Ascending aorta (tissue), 2 donors: ENCODE measurements at places on chromosomes 1 and 21.
A peak's percentile ranks its signal among the peaks of the same experiment; 100 is the strongest.

GRCh38 chr1:161138431-161138830 is 6.0 kb upstream of the DEDD start:
- DNase-seq = no peak

DNA sequence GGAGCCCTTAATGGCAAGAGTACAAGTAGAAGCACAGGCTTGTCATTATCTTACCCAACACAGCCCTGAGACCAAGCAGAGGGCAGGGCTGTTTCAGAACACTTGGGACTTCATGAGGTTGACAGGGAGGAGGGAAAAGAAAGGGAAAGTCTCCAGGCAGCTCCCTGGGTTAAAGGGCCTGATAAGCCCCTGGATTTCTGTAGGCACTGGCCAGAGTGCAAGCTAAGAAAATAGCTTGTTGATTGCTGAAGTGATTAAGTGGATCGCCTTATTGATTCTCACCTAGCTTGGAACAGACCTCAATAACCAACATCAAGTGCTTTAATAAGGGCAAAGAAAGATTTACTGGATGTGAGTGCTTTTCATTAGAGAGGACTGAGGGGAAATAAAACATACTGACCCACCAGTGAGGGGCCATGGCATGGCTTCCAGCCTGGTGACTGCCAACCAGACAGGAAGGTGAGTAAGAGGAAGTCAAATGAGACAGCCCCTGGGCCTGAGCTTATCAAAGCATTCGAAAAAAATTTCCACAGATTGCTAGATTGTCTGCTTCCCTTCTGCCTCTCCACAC is 121.4 kb upstream of the NFIA start:
- DNase-seq = no peak

- DNase-seq = no peak
Observed at GRCh38 chr1:6891781-6892579, 106.7 kb downstream of the CAMTA1 start.

DNA sequence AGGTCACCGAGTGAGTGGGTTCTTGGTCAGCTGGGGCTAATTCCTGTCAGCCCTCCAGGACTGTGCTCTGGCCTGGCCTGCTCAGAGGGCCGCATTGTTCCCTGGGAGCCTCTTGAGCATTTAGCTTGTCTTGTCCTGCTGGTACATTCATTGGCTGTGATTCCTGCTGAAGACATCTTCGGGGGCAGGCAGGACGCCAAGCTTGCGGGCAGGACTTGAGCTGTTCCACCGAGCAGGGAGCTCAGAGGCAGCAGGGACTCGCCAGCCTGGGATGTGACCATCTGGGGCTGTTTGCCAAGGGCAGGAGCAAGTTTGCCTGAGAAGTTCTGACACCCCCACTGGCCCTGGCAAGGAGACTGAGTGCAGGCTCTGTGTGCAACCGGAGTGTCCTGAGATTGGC is 7.0 kb upstream of the SLC26A9 start:
- DNase-seq = no peak

DNA sequence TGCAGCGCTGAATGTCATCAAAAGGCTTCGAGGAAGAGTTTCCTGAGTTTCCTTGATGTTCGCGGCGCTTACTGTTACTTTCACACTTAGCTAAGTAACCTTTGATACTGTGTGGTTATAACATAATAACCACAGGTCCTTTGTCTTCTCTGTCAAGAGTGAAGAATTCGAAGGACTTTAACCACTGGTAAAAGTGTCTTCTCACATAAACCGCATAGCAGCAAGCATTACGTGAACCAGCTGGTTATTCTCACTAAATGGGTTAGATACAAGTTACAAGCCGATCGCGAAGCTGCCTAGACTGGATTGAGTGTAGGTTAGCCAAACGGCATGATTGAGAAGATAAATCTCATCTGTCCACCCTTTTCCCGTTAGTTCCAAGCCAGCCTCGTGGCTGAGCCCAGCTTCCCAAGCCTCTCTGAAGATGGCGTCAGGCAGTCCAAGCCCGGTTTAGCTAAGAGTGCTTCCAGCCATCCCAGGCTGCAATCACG is 18.3 kb upstream of the IFNGR2 start:
- DNase-seq = no peak

DNA sequence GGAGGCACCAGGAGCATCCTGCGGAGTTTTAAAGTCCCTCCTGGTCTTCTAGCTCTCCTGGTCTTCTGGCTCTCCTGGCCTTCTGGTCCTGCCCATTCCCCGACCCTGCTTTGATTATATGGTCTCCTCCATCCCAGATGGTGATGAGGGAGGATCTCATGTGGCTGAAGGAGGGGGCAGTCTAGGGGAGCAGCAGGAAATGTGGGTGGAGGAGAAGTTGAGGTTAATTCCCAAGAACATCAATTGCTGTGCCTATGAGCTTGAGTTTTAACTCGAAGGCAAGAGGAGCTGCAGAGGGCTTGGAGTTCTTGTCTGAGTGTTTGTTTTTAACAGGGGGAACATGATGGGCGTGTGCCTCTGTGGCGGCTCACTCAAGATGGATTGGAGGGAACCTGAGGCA is 408.8 kb downstream of the MATN1 start:
- peak; percentile 38 for DNase-seq

DNA sequence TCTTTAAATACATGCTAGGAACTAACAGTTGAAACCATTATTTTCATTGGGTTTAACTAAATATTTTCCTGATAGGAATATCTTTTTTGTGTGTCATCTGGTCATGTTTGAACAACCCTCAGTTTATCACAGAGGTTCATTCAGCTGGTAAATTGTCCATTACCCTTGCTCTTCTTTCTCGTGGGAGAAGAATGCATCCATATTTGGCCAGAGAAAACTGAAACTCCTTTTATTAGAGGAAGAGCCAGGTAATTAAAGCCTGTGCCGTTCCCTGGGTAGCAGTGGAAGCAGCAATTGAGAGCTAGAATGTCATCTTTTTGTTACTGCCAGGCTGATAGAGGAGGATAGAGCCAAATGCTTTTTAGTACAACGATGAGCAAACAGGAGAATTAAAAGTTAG is 587.2 kb upstream of the ZRANB2 start:
- no peak for DNase-seq

DNA sequence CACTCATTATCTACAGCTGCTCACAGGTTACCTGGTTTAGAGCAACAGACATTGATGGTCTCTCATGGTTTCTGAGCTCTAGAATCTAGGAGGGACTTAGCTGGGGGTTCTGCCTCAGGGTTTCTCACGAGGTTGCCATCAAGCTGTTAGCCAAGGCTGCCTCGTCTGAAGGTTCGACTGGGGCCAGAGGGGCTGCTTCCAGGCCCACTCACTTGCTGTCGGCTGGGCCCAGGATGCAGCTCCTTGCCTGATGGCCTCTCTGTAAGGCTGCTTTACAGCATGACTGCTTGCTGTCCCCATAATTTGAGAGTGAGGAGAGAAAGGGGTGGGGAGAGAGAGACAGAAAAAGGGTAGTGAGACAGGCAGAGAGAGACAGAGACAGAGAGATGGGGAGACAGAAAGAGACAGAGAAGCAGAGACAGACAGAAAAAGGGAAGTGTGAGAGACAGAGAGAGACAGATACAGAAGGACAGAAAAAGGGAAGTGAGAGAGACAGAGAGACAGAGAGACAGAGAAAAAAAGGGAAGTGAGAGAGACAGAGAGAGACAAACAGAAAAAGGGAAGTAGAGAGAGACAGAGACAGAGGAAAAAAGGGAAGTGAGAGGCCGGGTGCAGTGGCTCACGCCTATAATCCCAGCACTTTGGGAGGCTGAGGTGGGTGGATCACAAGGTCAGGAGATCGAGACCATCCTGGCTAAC is 106.8 kb upstream of the C1orf174 start:
- DNase-seq = peak; percentile 38

DNA sequence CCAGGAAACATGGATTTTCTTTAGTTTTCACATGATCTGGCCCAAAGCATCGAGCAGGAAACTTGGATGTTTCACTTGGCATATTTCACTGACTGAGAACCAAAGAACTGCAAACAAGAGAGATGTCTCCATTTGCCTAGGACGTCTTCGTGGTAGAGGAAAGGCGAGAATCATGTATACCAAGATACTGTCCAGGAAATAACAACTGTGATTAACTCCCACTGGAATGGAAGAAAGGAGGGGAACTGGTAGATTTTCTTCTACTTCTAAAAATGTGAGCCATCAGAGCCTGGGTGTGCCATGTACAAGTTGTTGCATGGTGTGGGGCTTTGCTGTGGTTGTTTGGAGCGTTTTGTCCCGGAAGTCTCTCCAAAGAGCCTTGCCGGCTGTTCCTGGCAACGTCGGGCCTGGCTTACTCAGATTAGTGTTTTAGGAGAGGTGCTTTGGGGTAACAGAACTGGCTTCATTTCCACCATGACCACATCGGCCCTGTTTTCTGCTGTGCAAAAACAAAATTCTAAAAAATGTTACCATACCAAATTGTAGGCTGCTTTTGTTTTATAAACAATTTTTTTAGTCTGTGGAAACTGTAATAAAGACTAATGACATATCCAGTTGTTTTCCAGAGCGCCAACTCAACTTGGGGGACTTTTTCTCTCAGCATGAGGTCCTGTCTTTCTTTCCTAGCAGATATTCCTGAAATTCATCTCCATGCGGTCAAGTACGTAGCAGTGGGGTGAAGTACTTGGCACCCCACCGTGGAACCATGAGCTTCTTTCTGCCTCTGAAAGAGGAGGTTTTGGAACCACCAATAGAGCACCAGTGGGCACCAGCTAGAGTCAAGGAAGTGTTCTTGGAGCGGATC is 118.3 kb downstream of the TM2D1 start:
- DNase-seq = peak; percentile 95

DNA sequence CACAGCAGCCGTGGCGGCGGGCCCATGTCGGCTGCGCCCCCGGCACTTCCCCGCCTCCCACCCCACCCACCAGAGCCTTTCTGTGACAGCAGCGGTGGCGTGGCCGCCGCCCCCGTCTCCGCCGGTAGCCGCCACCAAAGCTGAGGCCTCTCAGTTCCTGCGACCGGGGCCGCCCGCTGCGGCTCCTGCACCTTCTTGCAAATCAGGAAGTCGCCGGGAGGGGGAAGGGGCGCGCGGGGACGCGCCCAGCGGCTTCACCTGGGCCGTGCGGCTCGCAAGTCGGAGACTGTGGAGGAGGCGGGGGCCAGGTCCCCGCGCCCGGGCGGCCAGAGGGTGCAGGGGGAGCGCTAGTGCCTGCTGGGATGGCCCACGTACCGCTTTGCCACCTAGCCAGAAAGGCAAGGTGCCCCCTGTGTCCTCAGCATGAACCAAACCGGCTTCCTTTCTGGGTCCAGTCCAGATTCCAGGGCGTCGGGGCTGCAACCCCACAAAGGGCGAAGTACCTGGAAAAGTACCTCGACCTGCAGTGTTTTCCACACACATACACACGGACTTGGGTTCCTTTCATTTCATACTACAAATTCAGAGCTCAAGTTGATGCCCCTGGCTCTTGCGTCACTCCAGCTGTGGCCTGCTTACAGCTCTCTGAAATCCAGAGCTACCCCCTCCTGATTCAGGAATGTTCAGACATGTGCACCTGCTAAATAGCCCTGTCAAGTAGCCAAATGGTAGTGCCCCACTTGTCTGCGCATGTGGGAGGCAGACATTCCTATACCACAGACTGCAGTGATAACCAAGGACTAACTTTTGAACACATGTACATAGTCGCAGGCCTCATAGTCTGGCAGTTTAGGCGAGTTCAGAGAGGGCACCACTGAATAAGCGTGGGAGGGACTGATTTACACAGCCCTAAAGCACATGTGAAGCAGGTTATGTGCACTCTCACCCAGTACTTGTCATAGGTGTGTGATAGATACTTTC is at the start of gene DENND1B:
DENND1B (minus strand) TSS at position 199 of the 981 bp plus-strand sequence. CDS start 325 bp downstream, outside the sequence.
- DNase-seq = peak; percentile 23

- no peak for DNase-seq
Observed at GRCh38 chr21:16537501-16537900, 807.7 kb downstream of the USP25 start.

DNA sequence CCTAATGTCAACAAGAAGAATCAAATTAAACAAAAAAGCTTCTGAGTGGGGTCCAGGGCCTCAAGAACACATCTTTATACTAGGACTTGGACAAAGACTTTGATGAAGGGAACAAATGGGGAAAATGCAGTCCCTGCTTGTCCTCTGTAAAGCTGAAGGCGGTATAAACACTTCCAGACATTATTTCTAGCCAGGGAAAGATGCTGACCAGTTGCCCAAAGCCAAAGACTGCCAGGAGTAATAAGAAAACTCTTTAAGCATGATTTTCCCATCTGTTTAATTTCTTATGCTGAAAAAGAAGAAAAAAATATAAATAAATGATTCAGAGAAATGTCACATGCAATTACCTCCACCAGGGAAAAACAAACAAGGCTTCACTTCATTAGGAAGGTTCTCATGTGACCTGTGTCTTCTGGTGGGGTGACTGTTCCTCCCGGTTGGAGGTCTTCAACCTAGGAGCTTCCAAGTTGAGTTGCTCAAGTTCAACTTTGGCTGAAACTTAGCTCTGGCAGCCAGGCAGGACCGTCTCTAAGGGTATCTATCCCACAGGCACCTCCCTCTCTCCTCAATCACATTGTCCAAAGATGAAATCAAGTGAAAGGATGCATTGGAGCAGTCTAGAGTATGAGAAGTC is 65.2 kb upstream of the KCNE2 start:
- DNase-seq = no peak

DNA sequence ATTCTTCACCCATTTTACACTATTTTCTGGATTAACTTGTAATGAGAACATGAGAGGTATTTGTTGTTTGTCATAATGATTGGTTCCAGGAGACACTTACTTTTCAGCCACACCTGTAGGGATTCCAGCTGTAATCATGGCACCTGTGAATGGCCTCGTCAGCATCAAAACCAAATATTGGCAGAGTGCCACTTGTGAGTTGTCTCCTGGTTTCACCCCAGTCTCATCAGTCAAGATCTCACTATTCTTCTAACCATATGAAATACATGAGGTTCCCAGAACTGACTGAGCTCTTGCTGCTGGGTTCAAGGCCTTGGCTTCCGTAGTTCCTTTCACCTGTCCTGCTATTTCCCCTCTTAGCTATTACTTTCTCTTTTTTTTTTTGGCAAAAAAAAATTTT is 246.6 kb upstream of the ADGRL2 start:
- DNase-seq = no peak

GRCh38 chr1:218837051-218837450 is 336.6 kb upstream of the LYPLAL1 start:
- no peak for DNase-seq

- no peak for DNase-seq
Observed at GRCh38 chr1:44790968-44791801, 3.2 kb upstream of the BEST4 start.

- no peak for DNase-seq
Observed at GRCh38 chr1:16061266-16061665, 12.2 kb downstream of the FAM131C start.

DNA sequence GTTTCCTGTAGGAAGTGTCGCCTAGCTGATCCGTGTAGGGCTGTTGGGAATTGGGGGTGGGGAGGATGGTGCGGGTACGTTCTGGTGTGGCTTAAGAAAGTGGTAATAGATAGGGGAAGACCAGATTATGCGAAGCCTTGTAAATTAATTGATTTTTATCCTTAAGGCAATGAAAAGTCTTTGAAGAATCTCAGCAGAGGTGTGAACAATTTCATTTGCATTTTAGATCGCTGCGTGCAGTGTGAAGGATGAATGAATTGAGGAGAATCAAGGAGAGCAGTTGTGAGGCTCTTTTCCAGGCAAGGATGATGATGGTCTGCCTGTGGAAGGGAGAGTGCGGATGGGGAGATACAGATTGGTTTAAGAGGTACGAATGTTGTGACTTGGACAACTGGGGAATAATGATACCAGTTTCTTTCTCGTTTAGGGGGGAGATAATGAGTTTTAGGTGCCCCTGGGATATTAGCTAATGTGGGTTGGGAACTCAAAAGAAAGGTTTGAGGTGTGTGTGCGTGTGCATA is 813 bp upstream of the DEDD start:
- DNase-seq = no peak

- DNase-seq = no peak
Observed at GRCh38 chr1:21823206-21823979, 11.3 kb downstream of the LDLRAD2 start.
